NCI-H774 (cell line): ENCODE measurements at places on chromosomes 4 and X.

GRCh38 chr4:120839334-120839973, 83.1 kb downstream of the PRDM5 start:
- no peak for DNase-seq

GRCh38 chrX:72026341-72027023, 105.2 kb downstream of the RTL5 start:
- DNase-seq, result no peak

GRCh38 chr4:96189761-96190160, 349.9 kb downstream of the PDHA2 start:
- DNase-seq, result no peak

GRCh38 chr4:145101091-145101490, 3.0 kb downstream of the ABCE1 start:
- DNase-seq, result no peak

GRCh38 chr4:153341575-153342090, 2.9 kb upstream of the MND1 start:
- no peak for DNase-seq

GRCh38 chrX:31580726-31581125, 508.9 kb upstream of the FTHL17 start:
- no peak for DNase-seq

DNA sequence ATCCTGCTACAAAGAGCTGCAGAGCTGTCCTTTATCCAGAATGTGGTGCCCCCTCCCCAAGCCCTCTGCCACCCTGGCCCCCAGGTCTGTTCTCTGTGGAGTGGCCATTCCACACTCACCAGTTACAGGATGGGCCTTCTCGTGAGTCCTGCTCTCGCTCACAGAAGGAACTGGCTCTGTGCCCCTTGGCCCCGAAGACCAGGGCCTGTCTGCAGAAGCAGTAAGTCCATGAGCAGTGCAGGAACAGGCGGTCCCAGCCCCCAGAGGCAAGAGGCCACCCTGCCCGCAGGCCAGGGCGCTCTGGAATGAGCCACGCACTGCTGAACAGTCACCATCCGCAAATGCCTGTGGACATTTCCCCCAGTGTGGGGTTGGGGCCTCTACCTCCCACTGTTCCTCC, 92.2 kb downstream of the DCTD start:
- DNase-seq, result no peak

DNA sequence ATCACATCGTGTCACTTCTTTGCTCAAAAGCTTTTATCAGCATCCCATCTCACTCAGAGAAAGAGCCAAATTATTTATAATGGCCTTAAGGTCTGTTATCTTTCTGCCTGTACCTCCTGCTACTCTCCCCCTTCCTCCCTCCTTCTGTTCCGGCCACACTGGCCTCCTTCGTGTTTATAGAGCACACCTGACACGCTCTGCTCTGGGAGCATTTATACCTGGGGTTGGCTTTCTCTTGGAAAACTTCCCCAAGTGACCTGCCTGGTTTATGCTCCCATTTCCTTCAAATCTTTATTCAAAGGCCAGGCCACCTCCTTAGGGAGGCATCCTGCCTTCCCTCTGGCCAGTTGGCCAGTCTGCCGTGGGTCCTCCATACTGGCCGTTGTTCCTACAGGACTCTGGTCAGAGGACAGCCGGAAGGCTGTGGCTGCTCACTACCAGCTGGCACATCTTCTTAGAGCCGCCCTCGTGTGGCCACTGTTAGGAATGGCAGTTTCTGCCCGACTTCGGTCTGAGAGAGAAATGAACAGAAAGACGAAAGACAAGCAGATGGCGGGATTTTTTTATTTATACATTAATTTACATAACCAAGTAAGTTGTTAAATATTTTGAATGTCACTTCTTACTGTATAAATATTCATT, 80.2 kb upstream of the CBLL2 start:
- DNase-seq, result peak; percentile 47

GRCh38 chr4:126513596-126513995, 1119.2 kb upstream of the INTU start:
- no peak for DNase-seq

DNA sequence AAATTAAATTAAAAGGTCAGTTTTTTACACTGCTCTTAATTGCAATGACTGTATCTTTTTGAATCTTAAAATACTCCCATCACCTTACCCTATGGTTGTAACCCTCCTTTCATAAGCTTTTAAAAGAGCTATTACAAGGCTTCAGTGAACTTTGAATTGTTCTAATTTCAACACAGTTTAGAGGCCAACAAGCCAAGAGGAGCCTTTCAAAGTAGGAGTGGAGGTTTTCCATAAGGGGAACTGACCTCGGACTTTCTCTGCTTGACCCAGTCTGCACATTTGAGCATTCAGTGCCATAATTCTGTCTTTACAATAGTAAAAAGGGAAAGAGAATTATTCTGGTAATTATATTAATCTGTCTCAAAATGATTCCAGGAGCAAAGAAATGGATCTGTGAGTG, 98.9 kb downstream of the PARM1 start:
- DNase-seq, result no peak

- DNase-seq, result no peak
These were observed 600.0 kb downstream of the BCOR start for GRCh38 chrX:39497702-39498265.

DNA sequence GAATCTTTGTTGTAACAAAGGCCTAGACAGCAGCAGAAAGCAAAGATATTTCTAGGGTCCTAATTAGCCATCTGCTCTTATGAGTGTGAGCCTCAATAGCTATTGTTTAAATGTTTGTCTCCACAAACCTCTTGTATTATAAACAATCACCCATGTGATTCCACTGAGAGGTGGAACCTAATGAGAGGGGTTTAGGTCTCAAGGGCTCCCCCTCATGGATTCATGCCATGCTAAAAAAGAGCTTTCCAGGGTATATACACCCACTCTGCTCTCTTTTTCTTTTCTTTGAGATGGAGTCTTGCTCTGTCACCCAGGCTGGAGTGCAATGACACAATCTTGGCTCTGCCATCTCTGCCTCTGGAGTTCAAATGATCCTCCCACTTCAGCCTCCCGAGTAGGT, 42.1 kb downstream of the TRIM61 start:
- no peak for DNase-seq

- DNase-seq, result no peak
These were observed 77.5 kb downstream of the RLIM start for GRCh38 chrX:74536832-74537371.

DNA sequence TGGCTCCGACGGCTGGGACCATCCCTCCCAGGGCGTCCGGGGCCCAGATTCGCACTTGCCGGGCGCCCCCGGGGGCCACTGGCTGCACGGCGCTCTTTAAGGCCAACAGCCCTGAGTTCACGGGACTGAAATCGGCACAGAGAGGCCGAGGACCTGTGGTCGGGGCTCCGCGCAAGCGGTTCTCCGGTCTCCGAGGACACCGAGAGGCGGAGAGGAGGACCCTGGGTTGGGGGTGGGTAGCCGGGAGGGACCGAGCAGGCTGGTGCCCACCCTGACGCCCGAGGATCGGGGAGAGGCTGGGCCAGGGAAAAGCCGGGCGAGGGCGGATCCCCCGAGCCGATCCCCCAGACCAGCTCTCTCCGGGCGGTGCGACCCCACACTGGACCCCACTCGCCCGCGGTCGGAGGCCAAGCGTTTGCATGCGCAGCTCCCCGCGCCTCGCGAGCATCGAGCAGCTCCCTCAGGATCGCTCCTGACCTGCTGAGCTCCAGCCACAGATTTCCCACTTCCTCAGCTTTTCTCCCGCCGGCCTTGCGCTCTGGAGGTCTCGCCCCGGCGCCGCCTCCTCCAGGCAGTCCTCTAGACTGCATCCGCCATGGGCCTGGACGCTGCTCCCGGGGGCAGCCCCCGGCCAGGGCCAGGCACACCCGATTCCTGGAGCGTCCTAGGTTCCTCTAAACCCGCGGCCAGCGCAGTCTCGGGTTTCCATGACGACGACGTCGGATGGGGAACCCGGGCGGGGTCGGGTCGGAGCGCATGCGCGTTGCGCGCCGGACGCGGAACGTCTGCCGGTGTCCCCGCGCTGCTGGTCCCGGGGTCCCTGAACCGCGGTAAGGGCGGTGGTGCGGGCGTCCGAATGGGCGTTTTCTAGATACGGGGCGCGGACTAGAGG, 17.6 kb upstream of the NAT8L start:
- peak; percentile 80 for DNase-seq

GRCh38 chr4:105933083-105933482, 37.8 kb downstream of the NPNT start:
- no peak for DNase-seq

DNA sequence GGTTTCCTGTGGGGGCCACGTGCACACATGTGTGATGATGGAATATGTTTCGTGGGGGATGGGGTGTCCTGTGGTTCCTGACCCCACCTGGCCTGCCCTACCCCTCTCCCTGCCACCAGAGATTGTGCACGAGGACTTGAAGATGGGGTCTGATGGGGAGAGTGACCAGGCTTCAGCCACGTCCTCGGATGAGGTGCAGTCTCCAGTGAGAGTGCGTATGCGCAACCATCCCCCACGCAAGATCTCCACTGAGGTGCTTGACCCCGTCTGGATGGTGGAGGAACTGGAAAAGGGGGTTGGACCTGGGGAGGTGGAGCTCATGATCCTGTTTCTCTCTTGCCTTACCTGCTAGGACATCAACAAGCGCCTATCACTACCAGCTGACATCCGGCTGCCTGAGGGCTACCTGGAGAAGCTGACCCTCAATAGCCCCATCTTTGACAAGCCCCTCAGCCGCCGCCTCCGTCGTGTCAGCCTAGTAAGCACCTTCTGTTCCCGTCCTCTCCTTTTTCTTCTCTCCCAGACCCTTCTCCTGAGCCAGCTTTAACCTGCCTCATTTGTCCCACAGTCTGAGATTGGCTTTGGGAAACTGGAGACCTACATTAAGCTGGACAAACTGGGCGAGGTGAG, 5.9 kb downstream of the CDK16 start:
- no peak for DNase-seq

DNA sequence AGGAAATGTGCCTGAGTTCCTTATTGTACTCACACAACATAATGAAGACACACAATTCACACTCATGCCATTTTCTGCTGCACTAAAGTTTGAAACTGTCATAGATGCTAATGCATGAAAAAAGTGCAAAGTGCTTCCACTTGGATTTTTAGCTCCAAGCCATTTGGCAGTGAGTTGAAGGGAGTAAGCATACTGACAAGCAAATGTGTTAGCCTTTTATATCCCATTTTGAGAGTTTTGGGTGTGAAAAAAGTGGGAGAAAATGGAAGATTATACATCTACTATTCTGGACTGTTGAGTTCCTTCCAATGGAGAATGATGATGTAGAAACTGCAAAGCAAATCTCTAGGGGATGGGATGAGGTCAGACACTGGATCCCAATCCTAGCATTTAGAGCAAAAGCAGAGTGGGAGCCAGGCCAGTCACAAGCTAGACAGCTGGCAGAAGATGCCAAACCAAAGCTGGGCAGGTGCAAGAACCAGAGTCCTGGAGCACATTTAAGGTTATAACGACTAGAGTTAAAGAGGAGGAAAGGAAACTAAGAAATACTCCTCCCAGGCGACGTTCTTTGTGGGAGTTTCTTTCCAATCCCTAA, 216.8 kb downstream of the FBXO8 start:
- DNase-seq, result no peak

- no peak for DNase-seq
These were observed 75.0 kb downstream of the MAMLD1 start for GRCh38 chrX:150438165-150438564.

- DNase-seq, result no peak
These were observed 206.8 kb downstream of the TENM3 start for GRCh38 chr4:182449930-182450439.

- no peak for DNase-seq
These were observed 88.1 kb upstream of the STOX2 start for GRCh38 chr4:183816882-183817509.

DNA sequence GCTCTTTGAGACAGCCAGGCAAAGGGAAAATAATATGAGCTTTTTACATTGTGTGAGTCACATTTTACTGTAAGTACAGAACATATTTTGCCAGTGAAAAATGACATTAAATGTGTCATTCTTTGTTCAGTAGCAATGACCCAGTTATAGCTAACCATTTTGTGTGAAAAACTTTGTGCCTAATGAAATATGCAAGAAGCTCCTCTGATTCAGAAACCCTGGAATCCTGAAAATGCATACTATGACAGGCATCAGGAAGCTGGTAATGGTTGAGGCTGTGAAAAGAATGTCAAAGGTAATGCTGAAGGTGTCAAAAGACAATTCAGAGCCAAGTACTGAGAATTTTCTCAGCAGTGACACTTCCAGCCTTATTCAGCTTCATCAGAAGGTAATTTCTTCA, 549.5 kb upstream of the SMIM31 start:
- no peak for DNase-seq

GRCh38 chr4:137754652-137755471, 222.6 kb upstream of the PCDH18 start:
- no peak for DNase-seq

- no peak for DNase-seq
These were observed 26.5 kb downstream of the HCCS start for GRCh38 chrX:11137543-11138139.

- no peak for DNase-seq
These were observed 25.9 kb upstream of the PRDM5 start for GRCh38 chr4:120948382-120948781.

- no peak for DNase-seq
These were observed 13.3 kb downstream of the PDZD4 start for GRCh38 chrX:153816831-153817690.

- DNase-seq, result no peak
These were observed 40.8 kb downstream of the FAM241A start for GRCh38 chr4:112185740-112186670.

DNA sequence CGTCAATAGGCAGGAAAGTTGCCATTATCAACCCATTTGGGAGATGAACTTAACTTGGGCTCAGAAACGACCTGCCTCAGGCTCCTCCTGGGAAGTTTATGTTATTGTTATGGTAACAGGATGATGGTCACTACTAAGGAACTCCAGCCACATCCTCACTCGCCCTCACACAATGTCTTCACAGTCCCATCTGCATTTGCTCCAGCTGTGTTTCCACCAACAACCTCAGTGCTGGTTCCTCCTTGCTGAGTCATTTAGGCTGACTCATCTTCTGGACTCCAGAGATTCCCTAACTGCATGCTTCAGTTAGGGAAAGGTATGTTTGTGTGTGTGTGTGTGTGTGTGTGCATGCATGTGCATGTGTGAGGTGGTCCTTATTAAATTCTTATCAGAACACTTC, 293.4 kb upstream of the BOD1L1 start:
- no peak for DNase-seq

DNA sequence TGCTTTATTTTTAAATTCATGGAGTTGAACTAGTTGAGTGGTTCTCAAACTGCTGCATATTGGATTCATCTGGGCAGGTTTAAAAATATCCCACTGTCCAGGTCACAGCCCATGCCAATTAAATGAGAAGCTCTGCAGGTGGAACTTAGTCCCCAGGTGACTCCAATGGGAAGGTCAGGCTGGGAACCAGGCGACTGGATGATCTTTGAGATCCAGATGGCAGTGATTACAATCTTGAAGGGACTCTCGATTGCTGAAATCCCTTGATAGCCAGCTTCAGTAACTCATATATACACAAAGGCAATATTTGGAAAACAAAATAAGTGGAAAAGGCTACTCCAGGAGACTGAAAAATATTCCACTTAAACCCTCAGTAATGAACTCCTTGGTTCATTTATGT, 8.1 kb downstream of the ADH1A start:
- DNase-seq, result no peak
